Stimulated activated CD4-positive, alpha-beta T cell treated with anti-CD3 and anti-CD28 coated beads, Interleukin-15, amount 100 ng/mL, for 1 hour (primary cell): ENCODE measurements at places on chromosomes 7 and 10.

GRCh38 chr10:13099144-13099665 is 758 bp upstream of the OPTN start:
- DNase-seq: no peak

DNA sequence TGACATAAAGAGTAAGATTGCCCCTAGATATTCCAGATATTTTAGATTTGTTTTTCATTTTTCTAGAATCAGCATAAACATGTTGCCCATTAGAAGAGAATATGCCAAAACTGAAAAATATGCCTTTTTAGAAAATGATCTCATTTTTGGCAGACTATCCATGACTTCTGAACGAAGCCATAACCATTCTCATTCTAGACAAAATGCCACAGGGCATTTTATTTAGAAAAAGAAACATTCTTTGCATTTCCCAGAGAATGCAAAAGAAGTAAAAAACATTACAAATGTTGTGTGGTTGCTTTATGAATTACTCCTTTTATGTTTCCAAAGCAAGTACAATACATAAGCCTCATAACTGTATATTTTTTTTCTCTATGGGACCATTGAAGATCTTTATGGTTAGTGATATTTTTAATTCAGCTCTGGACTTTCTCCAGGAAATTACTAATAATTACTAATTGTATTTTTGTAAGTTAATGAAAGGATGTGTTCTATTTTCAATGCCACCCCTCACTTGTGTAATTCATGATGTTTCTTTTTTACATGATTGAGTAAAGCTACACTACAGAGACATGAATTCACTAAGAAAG is 109.6 kb upstream of the SEM1 start:
- DNase-seq: no peak

DNA sequence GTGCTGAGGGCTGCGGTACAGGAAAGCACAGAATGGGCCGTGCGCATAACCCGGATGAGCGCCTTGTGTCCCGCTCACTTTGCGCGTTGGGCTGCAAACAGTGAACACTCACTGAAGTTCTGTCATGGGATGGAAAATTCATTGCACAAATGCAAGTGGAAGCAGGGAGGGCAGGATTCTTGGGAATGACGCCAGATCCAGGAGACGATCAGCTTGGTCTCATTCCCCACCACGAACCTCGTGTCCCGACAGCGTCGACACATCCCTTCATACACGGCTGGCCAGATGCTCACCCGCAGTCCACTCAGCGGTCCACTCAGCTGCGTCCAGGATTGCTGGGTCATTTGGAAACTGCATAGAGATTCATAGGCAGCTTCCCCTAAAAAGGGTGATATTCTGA is 607.1 kb downstream of the SDK1 start:
- DNase-seq: no peak

DNA sequence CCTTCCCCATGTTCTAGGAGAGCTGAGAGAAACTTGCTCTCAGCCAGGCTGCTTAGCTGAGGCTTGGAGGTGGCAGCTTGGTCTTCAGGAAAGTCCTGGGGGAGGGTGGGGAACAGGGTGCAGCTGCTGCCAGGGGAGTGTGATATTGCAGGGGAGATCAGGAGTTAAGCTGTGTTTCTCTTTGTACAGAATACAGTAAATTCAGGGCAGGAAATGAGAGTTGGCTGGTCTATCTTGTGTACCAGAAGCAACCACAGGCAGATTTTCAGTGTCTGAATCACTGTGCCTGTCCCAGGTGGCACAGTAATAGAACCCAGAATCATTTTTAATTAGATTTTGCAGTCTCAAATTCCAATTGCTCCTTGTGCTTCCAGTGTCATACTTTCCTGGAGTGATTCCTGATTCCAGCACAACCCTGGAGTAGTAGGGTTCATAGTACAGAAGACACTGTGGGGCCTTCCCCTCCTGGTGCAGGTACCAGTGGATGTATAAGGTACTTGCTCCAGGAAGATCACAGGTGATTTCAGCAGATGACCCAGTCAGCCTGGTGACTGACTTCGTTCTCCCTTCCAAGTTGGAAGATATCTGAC is 94.0 kb upstream of the TARP start:
- no peak for DNase-seq

DNA sequence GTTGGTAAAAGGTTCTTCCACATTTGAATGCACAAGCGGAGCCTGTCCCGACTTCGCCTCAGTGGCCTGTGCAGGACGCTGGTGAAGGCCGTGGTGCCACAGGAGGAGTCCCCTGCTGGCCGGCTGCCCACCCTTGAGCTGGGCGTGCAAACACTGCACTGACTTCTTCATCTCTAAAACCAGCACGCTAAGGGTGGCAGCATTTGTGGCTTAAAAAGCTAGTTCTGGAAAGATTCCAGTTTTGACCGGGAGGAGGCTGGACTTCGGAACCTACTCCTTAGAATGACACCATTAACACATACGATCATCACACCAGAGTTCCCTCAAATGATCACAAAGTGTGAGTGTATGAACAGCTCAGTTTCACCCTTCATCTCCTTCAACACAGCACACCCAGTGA is 102.4 kb downstream of the SMURF1 start:
- DNase-seq: no peak
